ENCODE measurements at places on chromosomes 2 and 18.

GRCh38 chr2:85213901-85214512, 80.8 kb downstream of the TCF7L1 start:
- no peak for DNase-seq

DNA sequence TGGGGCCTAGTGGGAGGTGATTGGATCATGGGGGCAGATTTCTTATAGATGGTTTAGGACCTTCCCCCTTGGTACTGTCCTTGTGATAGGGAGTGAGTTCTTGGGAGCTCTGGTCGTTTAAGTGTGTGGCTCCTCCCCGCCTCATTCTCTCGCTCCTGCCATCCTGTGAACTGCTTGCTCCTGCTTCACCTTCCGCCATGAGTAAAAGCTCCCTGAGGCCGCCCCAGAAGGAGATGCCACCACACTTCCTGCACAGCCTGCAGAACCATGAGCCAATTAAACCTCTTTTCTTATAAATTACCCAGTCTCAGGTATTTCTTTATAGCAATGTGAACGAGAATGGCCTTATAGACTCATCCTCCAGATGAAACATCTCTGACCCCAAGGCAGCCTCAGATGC, 101.5 kb downstream of the KCNF1 start:
- no peak for DNase-seq

GRCh38 chr18:78890388-78890787, 89.2 kb upstream of the SALL3 start:
- DNase-seq, result no peak

GRCh38 chr2:141778315-141778835, 352.4 kb downstream of the LRP1B start:
- no peak for DNase-seq

DNA sequence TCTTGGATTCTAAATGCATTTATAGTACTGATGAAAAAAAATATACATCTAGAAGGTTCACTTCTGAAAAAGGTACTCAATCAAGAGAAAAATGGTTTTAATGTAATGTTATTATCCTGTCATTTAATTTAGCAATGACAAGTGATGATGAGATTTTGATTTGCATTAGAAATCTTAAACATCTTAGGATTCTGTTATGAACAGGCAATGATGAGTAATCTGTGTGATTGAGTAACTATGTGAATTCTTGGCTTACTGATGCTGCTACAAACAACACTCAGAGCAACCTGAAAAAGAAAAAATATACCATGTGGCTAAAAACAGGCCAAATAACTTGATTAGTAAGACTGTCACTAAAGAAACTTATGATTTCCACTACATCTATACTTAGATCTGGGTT, 30.1 kb downstream of the RBKS start:
- DNase-seq, result no peak

GRCh38 chr2:104852090-104852666, 1.7 kb upstream of the POU3F3 start:
- no peak for DNase-seq

DNA sequence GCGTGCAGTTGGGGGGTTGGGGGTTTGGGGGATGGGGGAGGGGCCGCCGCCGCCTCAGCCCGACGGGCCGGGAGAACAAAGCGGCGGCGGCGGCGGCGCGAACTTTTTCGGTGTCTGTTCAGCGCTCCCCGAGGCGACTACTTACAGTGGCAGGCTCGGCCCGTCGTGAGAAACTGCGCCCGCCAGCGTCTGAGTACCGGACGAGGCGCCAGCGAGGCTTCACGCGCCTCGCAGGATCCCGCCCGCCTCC, 172 bp downstream of the PRKD3 start:
- peak; percentile 60 for DNase-seq

DNA sequence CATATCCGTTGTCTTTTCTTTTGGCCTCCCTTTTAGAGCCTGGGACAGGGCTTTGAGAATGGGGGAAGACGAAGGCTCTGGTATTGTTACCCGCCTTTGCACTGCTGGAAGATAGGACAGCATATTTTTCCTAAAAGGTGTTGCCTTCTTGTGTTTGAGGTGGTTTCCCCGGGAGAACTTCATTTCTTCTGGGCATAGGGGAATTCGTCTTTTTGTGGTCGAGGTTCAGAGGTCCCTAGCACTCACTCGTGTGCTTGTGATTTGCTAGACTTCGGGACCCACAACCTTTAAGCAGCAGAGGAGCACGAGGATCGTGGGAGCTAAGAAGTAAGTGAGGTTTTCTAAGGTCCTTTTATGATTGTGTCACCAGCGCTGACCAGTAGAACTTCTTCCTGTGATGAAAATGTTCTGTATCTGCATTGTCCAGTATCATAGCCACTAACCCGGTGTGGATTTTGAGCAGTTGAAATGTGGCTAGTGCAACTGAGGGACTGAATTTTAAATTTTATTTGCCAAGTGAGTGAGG, 611 bp downstream of the ZNF512 start:
- no peak for DNase-seq

DNA sequence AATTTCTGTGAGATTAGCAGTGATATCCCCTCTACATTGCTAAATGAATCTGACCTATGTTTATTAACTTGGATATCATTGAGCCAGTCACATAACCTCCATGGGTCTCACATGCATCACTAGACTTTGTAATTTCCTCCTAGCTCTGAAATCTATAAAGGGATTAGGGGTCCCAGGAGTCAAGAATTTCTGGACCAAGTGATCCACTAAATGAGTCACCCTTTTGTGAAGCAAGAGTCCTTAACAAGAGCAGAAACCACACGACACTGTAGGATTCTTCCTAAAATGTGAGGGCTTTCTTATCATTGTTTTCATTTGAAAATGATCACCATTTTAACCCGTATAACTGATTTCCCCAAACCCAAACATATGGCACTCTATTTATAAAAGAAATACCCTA, 90.3 kb downstream of the DHRS9 start:
- DNase-seq, result no peak

DNA sequence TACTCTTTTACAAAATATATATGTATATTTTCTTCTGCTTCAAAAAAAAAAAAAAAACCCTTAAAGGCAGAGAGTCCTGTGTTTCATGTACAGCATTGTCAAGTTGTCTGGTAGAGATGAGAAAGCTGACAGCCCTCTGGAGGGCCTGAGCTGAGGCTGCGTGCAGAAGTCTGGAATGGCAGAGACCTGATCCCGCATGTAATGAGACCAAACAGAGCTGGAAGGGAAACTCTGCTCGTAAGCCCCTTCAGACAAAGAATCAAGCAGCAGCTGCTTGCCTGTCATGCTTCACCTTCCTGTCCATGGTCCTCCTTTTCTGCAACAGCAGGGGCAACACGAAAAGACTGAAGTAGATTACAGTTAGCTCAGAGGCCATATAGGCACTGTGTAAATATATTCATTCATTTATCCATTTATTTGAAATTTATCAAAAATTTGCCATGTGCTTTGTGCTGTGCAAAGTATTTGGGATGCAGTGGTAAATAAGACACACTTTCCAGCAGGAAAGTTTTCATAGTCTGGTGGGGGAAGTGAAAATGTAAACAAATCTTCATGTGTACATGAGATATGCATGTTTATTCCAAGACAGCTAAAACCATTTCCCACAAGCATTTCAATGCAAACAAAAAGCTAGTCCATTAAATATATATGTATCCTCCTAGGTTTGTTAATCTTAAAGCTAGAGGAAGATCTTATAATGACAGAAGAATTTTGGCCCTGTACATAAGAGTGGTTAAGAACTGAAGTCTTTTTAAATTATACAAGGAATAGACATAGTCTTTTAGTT, 912.7 kb downstream of the CPS1 start:
- DNase-seq, result no peak

DNA sequence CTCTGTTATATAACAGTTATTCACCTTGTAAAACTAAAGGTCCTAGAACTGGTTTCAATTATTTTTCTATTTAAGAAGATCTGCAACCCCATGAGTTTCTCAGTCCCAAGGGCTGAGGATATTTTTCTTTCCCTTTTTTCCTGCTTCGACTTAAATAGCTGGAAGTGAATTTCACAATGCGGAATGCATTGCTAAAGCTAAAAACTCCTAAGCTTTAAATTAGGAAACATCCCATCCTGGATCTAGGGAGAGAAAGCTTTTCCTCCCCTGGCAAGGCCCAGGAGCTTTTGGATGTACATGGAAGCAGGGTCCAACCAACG, 1.4 kb downstream of the RFX8 start:
- DNase-seq, result no peak

GRCh38 chr18:77481541-77481940, 231.9 kb downstream of the GALR1 start:
- no peak for DNase-seq

GRCh38 chr2:171798156-171798820, 95.8 kb downstream of the SLC25A12 start:
- no peak for DNase-seq

DNA sequence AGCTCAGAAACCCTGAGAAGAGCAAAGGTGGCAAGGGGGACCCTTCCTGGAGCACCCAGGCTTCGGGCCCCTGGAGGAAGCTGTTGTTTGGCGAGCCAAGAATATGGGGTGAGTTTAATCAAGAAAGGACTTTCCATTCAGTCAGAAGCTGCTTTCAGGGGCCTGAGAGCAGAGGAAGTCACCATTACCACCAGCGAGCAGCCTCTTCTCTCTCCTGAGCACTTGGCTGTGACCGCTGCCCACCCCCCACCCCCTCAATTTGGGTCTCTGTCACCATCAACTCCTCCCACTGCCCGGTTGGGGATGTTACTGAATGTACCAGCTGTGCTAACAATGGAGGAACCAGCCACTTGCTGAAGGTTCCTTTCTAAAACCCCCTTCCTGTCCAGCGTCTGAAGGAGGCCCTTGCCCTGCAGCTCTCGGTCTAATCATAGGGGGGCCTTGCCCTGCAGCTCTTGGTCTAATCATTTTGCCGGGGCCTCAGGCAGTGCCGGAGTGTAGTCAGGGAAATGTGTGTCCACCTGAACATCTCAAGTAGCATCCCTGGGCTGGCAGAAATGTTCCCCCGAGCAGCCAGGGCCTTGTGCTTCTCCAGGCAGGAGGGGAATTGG, 943 bp downstream of the INPP5D start:
- no peak for DNase-seq

DNA sequence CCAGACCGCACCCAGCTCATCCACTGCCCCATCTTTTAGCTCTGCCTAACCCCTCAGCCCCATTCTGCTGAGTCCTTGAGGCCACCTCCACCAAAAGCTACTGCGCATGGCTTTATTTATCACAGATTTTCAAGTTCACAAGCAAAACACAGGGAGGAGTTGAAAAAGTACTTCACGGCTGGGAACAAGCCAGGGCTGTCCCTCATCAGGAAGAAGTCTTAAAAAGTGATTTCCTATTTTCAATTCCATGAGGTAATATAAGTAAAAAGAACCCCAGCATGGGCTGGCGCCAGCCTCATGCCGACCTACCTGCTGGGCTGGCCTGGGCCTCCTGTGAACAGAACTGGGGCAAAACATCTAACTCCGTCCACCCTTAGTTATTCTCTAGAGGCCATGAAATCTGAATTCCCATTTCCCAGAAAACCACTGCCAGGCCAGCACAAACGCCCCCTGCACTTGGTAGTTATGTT, 69.0 kb downstream of the POLR1A start:
- no peak for DNase-seq

GRCh38 chr2:216775043-216775453, 79.7 kb upstream of the IGFBP5 start:
- no peak for DNase-seq

- no peak for DNase-seq
Measured at GRCh38 chr2:141508806-141509595, 621.8 kb downstream of the LRP1B start.

- DNase-seq, result no peak
Measured at GRCh38 chr2:48059975-48060374, 153.7 kb upstream of the FBXO11 start.

DNA sequence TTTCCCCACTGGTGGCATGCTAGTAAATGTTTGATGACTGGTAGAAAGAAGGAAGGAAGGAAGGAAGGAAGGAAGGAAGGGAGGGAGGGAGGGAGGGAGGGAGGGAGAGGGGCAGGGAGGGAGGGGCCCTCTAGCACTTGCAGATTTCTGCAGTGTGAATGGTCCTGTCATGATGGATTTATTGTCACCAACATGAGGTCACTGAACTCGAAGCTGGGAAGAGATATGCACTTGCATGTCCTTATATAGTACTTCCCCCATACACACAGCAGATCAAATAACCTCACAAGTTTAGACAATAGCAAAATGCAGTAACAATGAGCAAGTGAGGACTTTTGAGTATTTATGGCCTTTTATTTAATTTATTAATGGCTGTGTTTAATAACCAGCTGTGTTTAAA, 44.5 kb upstream of the CXCR4 start:
- DNase-seq, result no peak

DNA sequence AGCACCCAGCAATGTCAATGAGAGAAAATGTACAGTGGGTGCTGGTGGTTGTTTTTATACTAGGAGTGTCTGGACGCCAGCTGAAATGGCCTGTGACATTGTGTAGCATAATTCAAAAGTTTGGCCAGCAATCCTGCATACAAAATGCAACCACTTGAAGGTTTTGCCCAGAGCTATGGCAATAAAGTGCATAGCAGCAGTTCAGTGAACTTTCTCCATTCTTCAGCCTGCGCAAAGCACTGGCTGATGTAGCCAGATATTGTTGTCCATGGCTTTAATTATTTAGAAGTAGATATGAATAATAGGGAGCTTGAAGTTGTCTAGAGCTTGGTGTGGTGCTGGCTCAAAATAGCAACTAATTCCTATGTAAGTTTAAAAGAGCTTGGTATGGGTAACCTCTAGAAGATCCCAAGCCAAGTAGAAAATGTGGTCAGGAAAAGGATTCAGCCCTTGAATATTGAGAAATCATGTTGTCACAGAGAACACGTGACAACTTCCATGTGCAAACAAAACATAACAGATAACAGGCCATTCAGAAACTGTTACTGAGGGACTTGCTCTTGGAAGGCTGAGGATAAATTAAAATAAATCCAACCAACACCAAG, 33.3 kb upstream of the PGAP1 start:
- no peak for DNase-seq

- DNase-seq, result no peak
Measured at GRCh38 chr2:85743304-85743978, 10.3 kb upstream of the ATOH8 start.

All from activated CD8-positive, alpha-beta memory T cell treated with anti-CD3 and anti-CD28 coated beads for 1 hour (primary cell).